Keratinocyte (primary cell): ENCODE measurements at places on chromosomes 12 and 14. TPM values are rescaled to one million over a fixed set of nuclear protein-coding genes. Genes with fewer than 3 reads are reported as not detected.

Gene ARHGAP5
- 24.4 to 43.1 TPM (median 32.8 TPM) in 3 replicates for polyA plus RNA-seq

Gene IAPP
- not detected in 3 replicates for polyA plus RNA-seq

Gene GLT8D2
- 1.1 to 1.4 TPM (median 1.2 TPM) in 3 replicates for polyA plus RNA-seq

Gene RPL10L
- not detected in 3 replicates for polyA plus RNA-seq

Gene ISCU
- polyA plus RNA-seq: 70.1 to 106 TPM (median 82.4 TPM) in 3 replicates

Gene KERA
- polyA plus RNA-seq: not detected in 3 replicates

Gene TPH2
- not detected in 3 replicates for polyA plus RNA-seq

Gene IKBIP
- polyA plus RNA-seq: 16.6 to 33.9 TPM (median 27.2 TPM) in 3 replicates

Gene ABCD2
- 0.01 to 0.03 TPM (median 0.02 TPM) in 3 replicates for polyA plus RNA-seq

Gene GPATCH2L
- polyA plus RNA-seq: 19.0 to 31.2 TPM (median 28.8 TPM) in 3 replicates

Gene DEPDC4
- polyA plus RNA-seq: 1.1 to 2.4 TPM (median 1.5 TPM) in 3 replicates

Gene RAD51AP1
- 2.6 to 13.0 TPM (median 8.6 TPM) in 3 replicates for polyA plus RNA-seq

Gene ABCC9
- under 0.01 to 0.01 TPM in 2 of 3 replicates, not detected in the other for polyA plus RNA-seq

Gene TAS2R19
- polyA plus RNA-seq: 0.17 to 0.31 TPM in 2 of 3 replicates, not detected in the other

DNA sequence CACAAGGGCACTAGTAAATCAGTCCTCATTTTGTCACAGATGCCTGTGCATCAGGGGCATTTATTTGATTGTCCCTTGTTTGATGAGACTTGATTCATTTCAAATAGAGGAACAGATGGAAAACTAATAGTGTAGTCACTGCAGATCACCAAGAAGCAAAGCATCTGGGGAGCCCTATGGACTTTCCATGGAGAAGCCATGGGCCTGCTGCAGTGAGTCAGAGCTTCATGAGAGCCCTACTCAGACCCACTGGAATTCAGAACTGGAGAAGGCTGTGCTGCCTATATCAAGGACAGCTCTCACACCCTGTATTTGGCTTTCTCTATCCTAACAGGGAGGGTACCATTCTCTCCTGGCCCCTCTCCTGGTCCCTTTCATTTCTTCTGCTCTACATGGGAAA is 126.2 kb downstream of the GRIP1 start:
- H3K36me3 ChIP-seq: no peaks in the 10 kb centered on the region

- H3K4me3 ChIP-seq: no peak overlapping the region
- H3K36me3 ChIP-seq: peaks cover 13% of the 10 kb centered on the region
- H3K27me3 ChIP-seq: no peaks in the 10 kb centered on the region
- no peak for DNase-seq
- H3K27ac ChIP-seq: no peak overlapping the region
Observed at GRCh38 chr14:105385322-105385637, 13.1 kb upstream of the TEX22 start.

DNA sequence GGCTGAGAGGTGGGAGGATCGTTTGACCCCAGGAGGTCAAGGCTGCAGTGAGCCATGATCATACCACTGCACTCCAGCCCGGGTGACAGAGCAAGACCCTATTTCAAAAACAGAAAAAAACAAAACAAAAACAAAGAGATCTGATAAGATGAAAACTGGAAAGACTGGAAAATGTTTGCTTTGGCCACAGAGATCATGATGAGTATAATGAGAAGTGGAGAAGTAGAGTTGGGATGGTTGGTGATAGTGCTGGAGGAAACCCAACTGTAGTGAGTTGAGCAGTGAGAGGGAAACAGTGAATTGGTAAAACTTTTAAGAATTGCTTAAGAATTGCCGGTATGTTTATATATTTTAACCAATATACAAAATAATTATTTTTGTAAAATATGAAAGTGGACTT is 39.2 kb downstream of the MON2 start:
- no peak overlapping the region for H3K27ac ChIP-seq
- no peak for DNase-seq
- H3K27me3 ChIP-seq: no peaks in the 10 kb centered on the region
- H3K4me1 ChIP-seq: peaks cover 4% of the 10 kb centered on the region
- H3K4me3 ChIP-seq: no peak overlapping the region

- peaks cover 3% of the 10 kb centered on the region for H3K27me3 ChIP-seq
- H3K36me3 ChIP-seq: no peaks in the 10 kb centered on the region
- H3K4me3 ChIP-seq: no peak overlapping the region
- no peak for DNase-seq
- H3K27ac ChIP-seq: no peak overlapping the region
- H3K4me1 ChIP-seq: no peaks in the 10 kb centered on the region
Observed at GRCh38 chr14:52987514-52987913, 36.7 kb upstream of the FERMT2 start.

GRCh38 chr14:68793734-68794129 is 865 bp upstream of the ZFP36L1 start:
- no peak for DNase-seq
- H3K27ac ChIP-seq: peak overlapping the region; percentile 100
- peaks cover 23% of the 10 kb centered on the region for H3K4me1 ChIP-seq
- peak overlapping the region; percentile 95 for H3K4me3 ChIP-seq

DNA sequence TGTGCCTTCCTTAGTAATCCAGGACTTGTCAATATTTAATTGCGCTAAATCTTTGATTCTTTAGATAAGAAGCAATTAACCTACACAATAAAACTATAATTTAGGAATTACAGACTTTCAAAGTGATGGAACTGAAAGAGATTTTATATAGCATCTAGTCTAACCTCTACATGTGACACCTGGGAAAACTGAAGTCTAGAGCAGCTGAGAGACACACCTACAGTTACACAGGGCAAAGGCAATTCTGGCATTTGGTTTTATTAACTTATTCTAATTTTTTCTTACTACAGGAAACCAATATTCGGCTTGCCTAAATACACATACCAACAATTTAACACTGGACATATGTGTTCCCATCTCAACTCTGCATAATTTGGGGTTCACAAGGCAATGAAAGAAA is 196.5 kb downstream of the STXBP6 start:
- DNase-seq: no peak
- no peaks in the 10 kb centered on the region for H3K4me1 ChIP-seq
- no peak overlapping the region for H3K4me3 ChIP-seq
- no peak overlapping the region for H3K27ac ChIP-seq
- no peaks in the 10 kb centered on the region for H3K27me3 ChIP-seq

GRCh38 chr14:105167303-105168092 is 1.1 kb downstream of the JAG2 start:
- H3K36me3 ChIP-seq: peaks cover 3% of the 10 kb centered on the region
- peaks cover 9% of the 10 kb centered on the region for H3K27me3 ChIP-seq
- H3K27ac ChIP-seq: peak overlapping the region; percentile 44
- no peak for DNase-seq
- H3K4me1 ChIP-seq: peaks cover 28% of the 10 kb centered on the region

GRCh38 chr12:63220921-63221320 is 69.9 kb upstream of the AVPR1A start:
- H3K36me3 ChIP-seq: no peaks in the 10 kb centered on the region
- H3K27ac ChIP-seq: no peak overlapping the region
- H3K4me1 ChIP-seq: no peaks in the 10 kb centered on the region
- no peaks in the 10 kb centered on the region for H3K27me3 ChIP-seq
- no peak overlapping the region for H3K4me3 ChIP-seq
- DNase-seq: no peak

DNA sequence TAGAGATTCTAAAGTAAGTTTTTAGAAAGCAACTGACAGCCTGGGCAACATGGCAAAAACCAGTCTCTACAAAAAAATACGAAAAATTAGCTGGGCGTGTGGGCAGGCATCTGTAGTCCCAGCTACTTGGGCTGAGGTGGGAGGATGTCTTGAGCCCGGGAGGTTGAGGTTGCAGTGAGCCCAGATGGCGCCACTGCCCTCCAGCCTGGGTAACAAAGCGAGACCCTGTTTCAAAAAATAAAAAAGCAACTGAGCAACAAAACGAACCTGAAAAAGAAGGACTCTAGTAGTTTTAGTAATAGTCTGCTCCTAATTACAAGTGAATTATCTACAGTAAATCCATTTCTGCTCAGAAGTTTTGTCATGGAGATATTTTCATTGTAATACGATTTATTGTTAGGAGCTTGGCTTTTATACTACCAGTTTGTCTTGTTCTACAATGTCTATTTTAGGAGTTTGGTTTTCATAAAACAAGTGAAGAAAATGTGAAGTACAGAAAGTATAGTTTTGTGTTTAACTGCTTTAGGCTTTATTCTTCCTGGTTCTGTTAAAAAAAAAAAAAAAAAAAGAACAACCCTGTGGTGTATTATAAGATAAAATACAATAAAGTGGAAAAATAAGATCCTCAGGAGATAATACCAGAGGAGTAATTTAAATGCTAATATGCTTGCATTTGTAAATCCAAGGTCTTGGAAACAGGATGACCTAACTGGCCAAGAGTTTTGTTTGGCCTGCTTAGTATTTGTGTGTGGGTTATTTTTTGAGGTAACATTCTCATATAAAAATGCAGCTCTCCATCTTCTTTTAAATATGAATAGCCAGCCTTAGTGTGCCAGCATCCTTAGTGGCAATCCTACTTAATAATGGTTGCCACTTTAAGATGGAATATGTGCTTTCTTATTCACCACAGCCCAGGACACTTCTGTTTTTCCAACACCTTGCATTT is 2.8 kb downstream of the TMX1 start:
- peaks cover 20% of the 10 kb centered on the region for H3K4me1 ChIP-seq
- no peak overlapping the region for H3K4me3 ChIP-seq
- no peaks in the 10 kb centered on the region for H3K27me3 ChIP-seq
- DNase-seq: no peak
- H3K27ac ChIP-seq: peak overlapping the region; percentile 11
- peaks cover 9% of the 10 kb centered on the region for H3K36me3 ChIP-seq

DNA sequence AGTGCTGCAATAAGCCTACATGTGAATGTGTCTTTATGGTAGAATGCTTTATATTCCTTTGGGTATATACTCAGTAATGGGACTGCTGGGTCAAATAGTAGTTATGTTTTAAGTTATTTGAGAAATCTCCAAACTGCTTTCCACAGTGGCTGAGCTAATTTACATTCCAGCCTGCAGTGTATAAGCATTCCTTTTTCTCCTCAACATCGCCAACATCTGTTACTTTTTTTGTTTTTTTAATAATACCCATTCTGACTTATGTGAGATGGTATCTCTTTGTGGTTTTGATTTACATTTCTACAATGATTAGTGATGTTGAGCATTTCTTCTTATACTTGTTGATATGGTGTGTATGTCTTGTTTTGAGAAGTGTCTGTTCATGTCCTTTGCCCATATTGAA is 1186.2 kb downstream of the BCL11B start:
- H3K27ac ChIP-seq: no peak overlapping the region
- no peaks in the 10 kb centered on the region for H3K36me3 ChIP-seq
- no peak overlapping the region for H3K4me3 ChIP-seq
- no peaks in the 10 kb centered on the region for H3K4me1 ChIP-seq
- H3K27me3 ChIP-seq: no peaks in the 10 kb centered on the region
- no peak for DNase-seq

GRCh38 chr12:123096182-123096581 is 54.7 kb downstream of the PITPNM2 start:
- no peaks in the 10 kb centered on the region for H3K36me3 ChIP-seq
- H3K4me1 ChIP-seq: peaks cover 4% of the 10 kb centered on the region
- no peak for DNase-seq
- no peak overlapping the region for H3K27ac ChIP-seq

- no peaks in the 10 kb centered on the region for H3K36me3 ChIP-seq
- H3K27ac ChIP-seq: no peak overlapping the region
- no peaks in the 10 kb centered on the region for H3K27me3 ChIP-seq
- no peak for DNase-seq
- peaks cover 58% of the 10 kb centered on the region for H3K4me1 ChIP-seq
Observed at GRCh38 chr14:104975481-104976197, 2.5 kb downstream of the AHNAK2 start.

- H3K36me3 ChIP-seq: no peaks in the 10 kb centered on the region
- no peak for DNase-seq
- no peaks in the 10 kb centered on the region for H3K4me1 ChIP-seq
- no peaks in the 10 kb centered on the region for H3K27me3 ChIP-seq
Observed at GRCh38 chr14:78595797-78596196, 425.6 kb downstream of the NRXN3 start.

- H3K36me3 ChIP-seq: no peaks in the 10 kb centered on the region
- no peak overlapping the region for H3K4me3 ChIP-seq
- no peak overlapping the region for H3K27ac ChIP-seq
Observed at GRCh38 chr12:117124421-117125271, 25.4 kb upstream of the TESC start.

GRCh38 chr14:97408503-97408902 is 611.3 kb downstream of the VRK1 start:
- no peaks in the 10 kb centered on the region for H3K36me3 ChIP-seq
- H3K27ac ChIP-seq: no peak overlapping the region
- DNase-seq: no peak
- H3K4me3 ChIP-seq: no peak overlapping the region
- H3K4me1 ChIP-seq: no peaks in the 10 kb centered on the region
- H3K27me3 ChIP-seq: peaks cover 2% of the 10 kb centered on the region

DNA sequence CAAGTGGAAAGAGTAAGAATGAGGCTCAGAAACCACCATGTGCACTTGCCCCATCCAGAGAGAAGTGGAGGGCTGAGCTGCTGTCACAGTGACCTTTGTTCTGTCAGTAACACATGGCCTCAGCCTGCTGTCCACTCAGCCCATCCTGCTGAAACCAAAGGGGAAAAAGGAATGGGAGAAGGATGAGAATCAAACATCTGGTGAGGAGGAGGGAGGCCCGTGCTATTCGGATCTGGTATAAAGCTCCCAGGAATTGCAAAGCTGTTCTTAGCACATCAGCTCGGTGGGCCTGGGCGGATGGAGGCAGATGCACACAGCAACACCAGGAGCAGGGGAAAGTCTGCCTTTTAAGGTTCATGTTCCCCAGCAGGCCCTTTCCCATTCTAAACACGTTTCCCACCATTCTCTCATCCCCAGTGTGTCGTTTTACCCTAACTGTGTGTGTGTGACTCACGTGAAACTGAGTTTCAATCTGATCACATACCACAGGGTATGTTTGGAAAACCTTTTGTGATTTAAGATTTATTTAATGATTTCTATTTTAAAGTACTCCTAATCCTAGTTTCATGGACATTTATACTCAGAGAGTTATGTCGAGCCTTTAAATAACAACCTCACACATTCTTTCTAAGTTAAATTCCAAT is 36.8 kb downstream of the RTRAF start:
- no peaks in the 10 kb centered on the region for H3K27me3 ChIP-seq
- peaks cover 3% of the 10 kb centered on the region for H3K4me1 ChIP-seq
- H3K27ac ChIP-seq: no peak overlapping the region
- no peaks in the 10 kb centered on the region for H3K36me3 ChIP-seq
- H3K4me3 ChIP-seq: no peak overlapping the region
- DNase-seq: no peak

- no peaks in the 10 kb centered on the region for H3K27me3 ChIP-seq
- H3K36me3 ChIP-seq: no peaks in the 10 kb centered on the region
- no peak for DNase-seq
Observed at GRCh38 chr14:100307766-100308426, 1.7 kb upstream of the SLC25A29 start.

GRCh38 chr12:22318108-22318737 is 16.3 kb downstream of the ST8SIA1 start:
- no peak overlapping the region for H3K4me3 ChIP-seq
- no peak overlapping the region for H3K27ac ChIP-seq
- no peaks in the 10 kb centered on the region for H3K27me3 ChIP-seq
- no peak for DNase-seq
